T-helper 17 cell (primary cell): ENCODE measurements at places on chromosomes 6 and 20. TPM values are rescaled to one million over a fixed set of nuclear protein-coding genes. Genes with fewer than 3 reads are reported as not detected.

DNA sequence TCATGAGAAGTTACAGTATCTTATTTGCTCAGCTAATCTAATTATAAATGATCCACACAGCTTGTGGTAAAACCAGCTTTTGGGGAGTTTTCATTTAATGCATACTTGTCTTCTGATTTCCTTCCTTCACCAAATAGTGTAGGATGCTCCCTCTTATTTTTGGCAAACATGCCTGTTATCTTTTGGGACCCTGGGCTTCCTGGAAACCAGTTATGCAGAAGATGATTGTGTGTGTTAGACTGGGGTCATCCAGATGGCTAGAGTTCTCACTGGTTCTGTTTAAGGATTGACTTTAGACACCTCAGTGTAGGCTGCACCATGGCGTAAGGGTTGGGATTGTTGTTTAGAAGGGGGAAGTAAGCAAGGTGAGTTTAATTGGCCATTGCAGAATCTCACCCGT, 61.3 kb downstream of the PTPN1 start:
- no peak for DNase-seq

DNA sequence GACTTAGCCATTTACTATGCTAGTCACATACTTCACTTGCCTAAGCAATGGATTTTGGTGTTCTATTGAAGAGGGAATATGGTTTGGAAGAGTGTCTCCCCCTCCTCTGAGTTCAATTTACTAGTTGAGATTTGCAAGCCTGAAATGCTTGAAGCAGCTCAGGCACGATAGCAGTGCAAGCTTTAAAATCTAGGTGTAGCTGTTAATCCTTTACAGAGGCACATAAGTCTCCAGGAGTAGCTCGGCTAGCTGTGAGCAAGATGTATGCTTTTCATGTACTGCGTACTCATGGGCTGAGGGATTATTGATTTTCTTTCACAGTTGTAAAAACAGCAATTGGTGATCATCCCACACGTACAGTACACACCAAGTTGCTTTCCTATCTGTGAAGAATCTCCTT, 726 bp downstream of the FLRT3 start:
- no peak for DNase-seq

GRCh38 chr20:31667315-31668285, 29.9 kb downstream of the COX4I2 start:
- no peak for DNase-seq

GRCh38 chr20:40414843-40415615, 274.0 kb downstream of the MAFB start:
- no peak for DNase-seq

The CFAP206 gene
- total RNA-seq: not detected

The RIPPLY2 gene
- not detected for total RNA-seq

The XKR7 gene
- not detected for total RNA-seq

The PNPLA1 gene
- 0.15 TPM for total RNA-seq

- no peak for DNase-seq
Observed at GRCh38 chr6:147285087-147285855, 81.1 kb downstream of the STXBP5 start.

GRCh38 chr6:4603291-4603690, 172.9 kb upstream of the CDYL start:
- DNase-seq: no peak

DNA sequence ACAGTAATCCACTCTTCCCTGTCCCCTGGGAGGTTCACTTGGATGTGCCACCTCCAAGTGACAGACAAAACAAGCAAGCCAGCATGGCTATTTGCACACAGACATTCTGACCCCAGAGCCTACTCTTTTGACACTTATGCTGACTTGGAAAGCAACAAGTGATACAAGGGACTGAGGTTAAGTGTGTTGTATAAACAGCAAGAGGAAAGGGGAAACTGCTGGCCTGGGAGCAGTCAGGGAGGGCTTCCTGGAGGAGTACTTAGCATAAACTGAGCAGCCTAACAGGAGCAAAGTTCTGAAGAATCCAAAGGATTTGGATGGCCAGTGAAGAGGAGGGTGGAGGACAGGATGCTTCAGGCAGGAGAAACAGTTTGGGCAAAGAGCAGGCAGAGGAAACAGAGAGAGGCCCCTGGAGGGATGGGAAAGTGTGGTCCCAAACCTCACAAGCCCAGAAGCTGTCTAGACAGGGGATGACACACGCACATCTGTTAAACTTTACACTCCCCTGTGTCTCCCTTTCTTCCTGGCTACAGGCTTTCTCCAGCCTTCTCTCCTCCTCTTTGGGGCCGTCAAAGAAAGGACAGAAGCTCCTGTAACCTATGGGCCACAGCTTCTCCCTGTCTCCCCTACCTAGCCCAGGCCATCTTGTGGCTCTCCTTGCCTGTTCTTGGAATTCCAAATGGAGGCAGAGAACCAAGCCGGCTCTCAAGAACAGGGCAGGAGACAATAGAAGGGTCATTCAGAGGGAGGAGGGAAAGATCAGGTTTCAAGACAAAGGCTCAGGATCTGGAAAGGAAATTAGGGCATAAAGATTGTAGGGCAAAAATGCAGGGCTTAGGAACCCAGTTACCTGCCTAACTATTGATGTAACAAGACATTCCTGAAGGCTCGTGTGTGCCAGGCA, 19.3 kb downstream of the SULF2 start:
- DNase-seq: no peak

DNA sequence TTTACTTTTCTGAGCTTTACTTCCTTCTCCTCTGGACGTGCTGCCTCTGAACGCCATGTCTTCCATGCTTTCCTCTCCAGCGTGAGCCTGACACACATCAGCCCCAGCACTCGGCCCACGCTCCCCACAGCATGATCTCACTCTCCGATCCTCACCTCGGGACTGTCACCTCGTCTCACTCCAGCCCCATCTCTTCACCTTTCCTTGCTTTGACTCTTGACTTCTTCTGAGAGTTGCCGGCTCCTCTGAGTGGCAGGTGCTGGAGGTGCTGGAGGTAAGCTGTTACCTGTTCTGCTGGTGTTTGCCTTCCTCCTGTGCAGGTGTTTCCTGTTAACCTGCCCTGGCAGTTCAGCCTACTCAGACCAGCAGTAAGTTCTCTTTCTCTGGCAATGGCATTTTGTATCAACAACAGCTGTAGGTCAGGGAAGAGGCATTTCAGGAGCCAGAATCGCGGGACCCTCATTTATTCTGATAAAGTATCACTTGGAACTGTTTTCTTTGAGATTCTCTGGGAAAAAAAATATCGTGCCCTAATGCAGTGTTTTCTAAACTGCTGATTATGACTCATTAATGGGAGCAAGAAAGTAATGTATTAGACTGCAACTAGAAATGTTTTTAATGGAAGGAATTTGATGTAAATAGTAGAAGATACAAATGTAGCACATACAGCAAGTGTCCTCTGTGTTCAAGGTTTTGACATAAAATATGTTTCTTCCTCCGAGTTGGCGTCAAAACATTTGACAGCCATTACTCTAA, 106.5 kb downstream of the ARID1B start:
- DNase-seq: no peak

The HEY2 gene
- 0.23 TPM for total RNA-seq

DNA sequence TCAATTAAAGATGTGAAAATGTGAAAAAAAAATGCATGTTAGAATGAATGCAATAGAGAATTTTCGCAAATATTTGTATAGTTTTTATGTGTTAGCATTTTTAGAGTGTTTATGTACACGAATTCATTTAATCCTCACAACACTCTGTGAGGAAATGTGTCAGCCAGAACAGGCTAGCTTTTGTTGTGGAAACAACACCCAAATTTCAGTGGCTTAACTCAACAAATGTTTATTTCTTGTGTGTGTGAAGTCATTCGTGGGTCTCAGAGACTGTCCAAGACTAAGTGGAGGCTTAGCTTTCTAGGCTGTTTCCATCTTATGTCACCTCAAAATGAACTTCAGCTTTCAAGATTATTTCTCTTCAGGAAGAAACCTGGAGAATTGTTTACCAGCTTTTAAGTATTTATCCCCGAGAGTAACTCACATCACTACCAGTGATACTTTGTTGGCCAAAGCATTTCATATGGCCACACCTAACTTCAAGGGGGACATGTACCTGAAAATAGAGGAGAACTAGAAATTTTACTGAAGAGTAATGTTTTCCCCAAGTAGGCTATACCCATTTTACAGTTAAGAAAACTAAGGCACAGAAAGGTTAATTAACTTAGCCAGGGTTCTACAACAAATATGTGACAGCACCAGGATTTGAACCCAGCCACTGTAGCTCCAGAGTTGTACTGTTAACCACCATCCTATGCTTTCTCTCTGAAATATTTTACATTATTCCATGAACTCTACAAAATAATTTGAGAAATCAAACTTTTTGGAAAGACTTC, 306.1 kb downstream of the QKI start:
- DNase-seq: no peak

DNA sequence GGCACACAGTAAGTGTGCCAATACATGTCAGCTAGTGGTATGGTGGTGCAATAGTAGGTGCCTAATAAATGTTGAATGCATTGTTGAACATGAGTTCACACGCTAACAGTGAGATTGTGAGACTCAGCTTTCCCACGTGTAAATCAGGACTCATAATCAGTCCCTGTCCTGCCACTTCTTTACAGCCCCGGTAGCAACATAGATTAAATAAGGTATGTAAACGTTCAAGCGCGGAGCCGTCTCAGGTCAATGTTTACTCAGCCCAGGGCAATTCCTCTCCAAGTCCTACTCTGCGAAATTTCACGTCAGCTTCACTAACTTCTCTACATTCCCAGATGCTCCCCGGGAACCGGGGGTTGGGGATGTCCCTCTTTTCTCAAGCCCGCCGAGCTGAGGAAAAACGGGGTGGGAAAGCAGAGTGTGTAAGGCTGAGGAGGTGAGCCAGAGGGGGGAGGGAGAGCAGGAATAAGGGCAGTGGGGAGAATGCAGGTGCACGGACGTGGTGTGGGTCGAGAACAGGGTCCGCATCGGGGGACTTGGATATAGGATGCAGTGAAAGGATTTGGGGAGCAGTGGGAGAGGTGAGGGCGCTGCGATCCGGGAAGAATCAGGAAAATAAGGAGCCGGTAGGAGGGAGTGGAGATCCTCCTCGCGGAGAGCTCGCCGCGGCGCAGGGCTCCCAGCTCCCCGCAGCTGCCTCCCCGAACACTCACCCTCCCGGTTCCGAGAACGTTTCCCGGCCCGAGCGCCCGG, 544 bp upstream of the TP53INP2 start:
- DNase-seq: no peak

DNA sequence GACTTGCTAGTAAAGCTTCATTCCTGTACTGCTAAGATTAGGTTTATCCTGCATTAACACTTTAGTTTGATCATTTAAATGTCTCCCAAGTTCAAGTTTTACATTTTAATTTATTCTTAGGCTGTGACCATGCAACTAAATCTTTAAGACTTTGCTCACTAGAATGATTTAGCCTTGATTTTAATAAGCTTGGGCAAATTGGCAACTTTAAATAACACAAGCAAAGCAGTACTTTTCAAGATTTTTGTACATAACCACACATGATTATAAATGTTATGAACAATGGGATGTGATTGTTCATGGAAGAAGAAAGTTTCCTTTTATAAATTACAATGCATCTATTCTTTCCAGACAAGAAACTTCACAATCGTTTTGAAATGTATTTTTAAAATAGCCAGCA, 948.0 kb upstream of the EPHA7 start:
- no peak for DNase-seq

GRCh38 chr20:7220755-7221154, 453.3 kb downstream of the BMP2 start:
- no peak for DNase-seq

- no peak for DNase-seq
Observed at GRCh38 chr20:2032168-2032567, 38.3 kb upstream of the PDYN start.

The LY6G5C gene
- total RNA-seq: 3.8 TPM

DNA sequence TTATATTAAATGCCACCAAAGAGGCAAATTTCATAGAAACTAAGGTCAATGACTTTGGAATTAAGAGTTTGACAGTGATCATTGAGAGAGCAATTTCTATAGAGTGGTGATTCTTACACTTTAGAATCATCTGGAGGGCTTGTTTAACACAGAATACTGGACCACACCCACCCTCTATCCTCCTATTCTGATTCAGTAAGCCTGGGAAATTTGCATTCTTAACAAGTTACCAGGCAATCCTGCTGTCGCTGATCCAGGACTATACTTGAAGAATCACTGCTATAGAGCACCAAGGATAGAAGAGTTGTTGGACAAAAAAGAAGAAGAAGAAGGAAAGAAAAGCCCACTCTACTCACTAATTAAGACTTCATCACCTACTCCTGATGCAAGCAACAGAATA, 21.3 kb upstream of the TBX18 start:
- DNase-seq: no peak

- no peak for DNase-seq
Observed at GRCh38 chr20:56503916-56504315, 20.6 kb upstream of the FAM209A start.

- DNase-seq: no peak
Observed at GRCh38 chr6:159190460-159190859, 21.3 kb downstream of the FNDC1 start.

The BTN1A1 gene
- not detected for total RNA-seq

The BPIFA1 gene
- total RNA-seq: not detected

DNA sequence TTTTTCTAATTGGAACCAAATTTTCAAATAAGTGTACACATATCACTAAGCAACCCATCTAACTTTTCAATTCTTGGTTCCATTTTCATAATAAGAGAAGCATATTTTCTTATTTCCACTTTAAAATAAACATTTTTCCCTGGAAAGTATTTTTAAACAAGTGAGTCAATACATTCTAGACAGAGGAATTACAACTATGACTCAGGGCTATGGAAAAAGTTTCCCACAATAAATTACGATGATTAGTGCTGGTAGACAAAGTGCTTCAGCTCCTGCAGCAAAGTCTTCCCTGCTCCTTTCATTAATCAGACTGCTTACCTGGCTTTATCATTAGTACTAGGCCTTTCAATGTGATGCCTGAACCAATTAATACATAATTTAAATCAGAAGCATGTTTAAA, 322.5 kb downstream of the HACE1 start:
- DNase-seq: no peak

The GABBR1 gene
- total RNA-seq: 139 TPM

The ADAM33 gene
- total RNA-seq: not detected

GRCh38 chr20:33697129-33697528, 10.9 kb upstream of the E2F1 start:
- DNase-seq: no peak

The IRF4 gene
- 32.8 TPM for total RNA-seq

DNA sequence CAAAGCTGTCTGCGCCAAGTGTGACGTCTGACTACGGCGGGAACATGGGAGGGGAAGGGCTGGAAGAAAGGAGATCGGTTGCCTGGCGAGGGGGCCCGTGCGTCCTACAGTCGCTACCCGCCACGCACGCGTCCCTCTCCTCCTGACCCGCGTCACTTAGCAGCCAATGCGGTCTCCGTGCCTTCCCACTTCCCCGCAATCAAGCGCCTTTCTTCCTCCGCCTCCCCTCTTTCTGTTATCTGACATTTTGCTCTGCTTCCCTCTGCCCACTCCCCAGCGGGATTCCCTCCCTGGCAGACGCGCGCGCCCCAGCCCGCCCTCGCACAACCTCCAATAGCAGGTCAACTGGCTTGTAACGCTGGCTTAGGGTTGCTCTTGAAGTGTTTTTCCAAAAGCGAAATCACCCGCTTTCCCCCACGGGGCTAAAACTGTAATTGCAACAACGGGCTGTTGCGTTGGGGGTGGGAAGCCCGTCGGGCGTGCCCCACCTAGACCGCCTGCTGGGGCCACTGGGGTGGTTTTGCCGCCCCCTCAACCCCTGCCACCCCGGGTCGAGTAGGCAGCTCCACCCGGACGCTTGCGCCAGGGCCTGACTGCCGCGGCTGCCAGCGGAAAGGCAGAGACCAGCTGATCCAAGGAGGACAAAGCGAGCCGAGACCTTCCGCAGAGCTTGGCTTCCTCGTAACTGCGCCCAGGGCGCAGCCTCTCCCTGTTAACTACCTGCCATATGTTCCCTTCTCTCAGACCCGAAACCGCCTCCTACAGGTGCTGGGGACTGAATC, 6.2 kb upstream of the SOX4 start:
- no peak for DNase-seq
